ENCODE measurements at places on chromosomes 2 and 18.

DNA sequence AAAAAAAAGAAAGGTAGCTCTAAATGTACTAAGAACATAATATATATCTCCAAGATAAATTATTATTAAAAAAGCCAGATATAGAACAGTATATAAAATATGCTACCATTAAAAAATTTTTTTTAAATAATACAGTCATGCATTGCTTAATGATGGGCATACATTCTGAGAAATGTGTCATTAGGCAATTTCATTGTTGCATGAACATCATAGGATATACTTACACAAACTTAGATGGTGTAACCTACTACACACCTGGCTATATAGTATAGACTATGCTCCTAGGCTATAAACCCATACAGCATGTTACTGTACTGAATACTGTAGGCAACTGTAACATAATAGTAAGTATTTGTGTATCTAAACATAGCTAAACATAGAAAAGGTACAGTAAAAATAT lies 18.3 kb upstream of the LAPTM4A start:
- DNase-seq = no peak

DNA sequence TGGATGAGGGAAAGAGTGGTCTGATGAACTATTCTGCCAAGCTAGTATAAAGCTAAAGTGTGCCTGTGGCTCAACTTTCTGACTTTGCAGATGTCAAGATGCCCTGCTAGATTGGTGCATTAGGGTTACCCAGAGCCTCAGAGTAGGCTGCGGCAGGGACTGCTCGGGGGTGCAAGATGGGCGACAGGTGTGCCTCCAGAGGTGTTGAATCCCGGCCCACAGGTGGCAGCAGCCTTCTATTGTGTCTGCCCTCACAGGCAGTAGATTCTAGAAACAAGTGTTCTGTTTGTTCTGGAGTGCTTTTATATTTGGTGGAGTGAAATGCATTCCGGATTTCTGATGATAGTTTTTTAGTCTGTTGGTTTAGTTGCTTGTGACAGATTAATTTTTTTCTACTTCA lies 131.6 kb upstream of the IL1R2 start:
- DNase-seq = no peak

GRCh38 chr2:29130295-29130694 lies 15.1 kb downstream of the CLIP4 start:
- DNase-seq = no peak

GRCh38 chr2:118773826-118774225 lies 73.6 kb downstream of the EN1 start:
- DNase-seq = no peak

DNA sequence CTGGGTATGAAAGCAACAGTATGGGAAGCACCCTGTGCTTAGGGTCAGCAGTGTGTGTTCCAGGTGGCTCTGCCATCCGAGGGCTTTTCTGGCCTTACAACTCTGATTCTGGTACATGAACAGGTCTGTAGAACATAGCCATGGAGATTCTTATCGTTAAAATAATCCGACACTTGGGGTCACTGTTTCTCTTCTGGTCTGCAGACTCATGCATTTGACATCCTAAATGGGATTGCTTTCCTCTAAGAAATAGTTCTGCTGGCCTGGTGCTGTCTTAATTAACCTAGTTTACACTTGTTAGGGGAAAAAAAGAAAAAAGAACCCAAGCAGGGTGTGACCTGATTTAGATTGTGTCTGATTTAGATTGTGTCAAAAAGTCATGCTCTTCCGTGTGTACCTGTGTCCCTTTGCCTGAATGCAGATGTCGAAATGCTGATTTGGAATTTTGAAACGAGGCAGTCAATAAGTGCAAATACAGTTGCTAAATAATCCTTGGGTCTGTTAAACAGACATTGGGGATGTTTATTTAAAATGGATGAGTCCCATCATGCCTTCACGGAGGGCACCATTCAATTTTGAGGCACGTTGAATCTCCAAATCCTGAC lies 59.6 kb downstream of the TRPM8 start:
- no peak for DNase-seq

DNA sequence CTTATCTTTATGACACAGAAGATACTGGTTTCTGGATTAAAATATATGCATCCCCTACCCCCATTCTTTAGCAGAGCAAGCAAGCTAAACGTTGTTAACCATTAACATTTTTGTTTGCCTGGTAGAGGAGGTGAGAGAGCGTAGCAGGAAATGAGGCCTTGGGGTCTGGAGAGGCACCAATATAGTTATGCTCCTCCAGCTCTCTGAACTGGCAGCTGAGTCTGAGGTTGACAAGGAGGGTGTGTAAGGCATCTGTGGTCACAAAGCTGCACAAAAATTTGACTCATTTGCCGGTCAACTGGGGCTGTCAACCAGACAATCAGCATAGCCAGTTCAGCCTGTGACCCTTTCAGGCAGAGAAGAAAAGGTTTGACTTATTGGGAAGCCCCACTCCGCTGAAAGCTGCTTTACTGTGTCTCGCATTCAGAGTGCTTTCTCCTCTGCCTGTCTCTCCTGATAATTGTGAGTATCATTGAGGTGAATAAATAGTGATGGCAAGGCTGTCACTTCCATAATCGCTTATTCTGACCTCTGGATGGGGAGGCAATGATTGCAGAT lies 647.5 kb upstream of the SETBP1 start:
- no peak for DNase-seq

- no peak for DNase-seq
Observed at GRCh38 chr2:39504790-39505335, 67.8 kb upstream of the MAP4K3 start.

GRCh38 chr2:30784682-30785081 lies 22.6 kb downstream of the CAPN13 start:
- DNase-seq = no peak

Measured in activated CD8-positive, alpha-beta memory T cell treated with anti-CD3 and anti-CD28 coated beads for 48 hours (primary cell).